ENCODE measurements at places on chromosomes 16 and 17.

DNA sequence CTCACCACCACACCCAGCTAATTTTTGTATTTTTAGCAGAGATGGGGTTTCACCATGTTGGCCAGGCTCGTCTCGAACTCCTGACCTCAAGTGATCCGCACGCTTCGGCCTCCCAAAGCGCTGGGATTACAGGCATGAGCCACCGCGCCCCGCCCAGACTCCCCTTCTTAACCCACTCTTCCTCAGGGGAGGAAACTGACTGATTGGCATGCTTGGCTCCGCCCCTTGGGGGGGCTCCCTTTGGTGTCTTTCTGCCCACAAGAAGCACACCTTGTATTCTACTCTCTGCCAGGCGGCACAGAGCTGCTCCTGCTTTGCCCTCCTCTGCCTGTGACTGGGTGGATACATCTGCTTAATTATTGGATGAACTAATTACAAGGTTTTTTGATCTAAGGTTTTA is 4.7 kb upstream of the ASGR2 start:
- no peak for DNase-seq

DNA sequence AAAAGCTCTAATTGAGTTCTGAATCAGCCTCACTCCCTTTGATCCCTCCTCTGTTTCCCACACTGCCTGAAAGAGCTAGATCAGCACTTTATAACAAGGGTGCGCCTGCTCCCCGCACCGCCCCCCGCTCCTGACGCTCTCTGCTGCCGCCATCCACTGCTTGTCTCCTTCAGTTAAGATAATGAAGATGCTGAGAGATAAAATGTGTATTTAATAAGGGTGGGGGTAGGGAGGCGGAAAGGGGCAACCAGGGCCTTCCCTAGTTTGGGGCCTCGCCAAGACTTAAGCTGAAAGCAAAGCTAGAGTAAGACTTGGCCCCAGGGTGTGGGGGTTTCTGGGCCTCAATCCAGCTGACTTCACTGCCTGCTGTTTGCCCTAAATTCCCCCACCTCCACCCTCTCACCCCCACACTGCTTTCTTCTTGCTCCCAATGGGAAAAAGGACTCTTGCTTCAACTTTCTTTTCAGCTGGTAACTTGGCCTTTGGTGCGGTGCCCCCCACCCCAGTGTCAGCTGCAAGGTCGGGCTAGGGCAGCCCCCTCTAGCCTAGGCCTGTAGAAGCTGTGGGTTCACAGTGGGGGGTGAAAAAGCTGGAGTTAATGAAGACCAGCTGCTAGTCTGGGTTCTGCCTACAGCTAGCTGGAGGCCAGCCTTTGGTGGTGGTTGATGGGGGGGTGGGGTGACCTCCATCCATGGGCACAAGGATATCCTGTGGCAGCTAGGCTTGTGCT is 1.8 kb upstream of the RARA start:
- no peak for DNase-seq

- no peak for DNase-seq
These were observed 6.2 kb downstream of the SBK1 start for GRCh38 chr16:28298511-28298878.

- no peak for DNase-seq
These were observed 78.0 kb upstream of the GAS7 start for GRCh38 chr17:10276436-10276835.

DNA sequence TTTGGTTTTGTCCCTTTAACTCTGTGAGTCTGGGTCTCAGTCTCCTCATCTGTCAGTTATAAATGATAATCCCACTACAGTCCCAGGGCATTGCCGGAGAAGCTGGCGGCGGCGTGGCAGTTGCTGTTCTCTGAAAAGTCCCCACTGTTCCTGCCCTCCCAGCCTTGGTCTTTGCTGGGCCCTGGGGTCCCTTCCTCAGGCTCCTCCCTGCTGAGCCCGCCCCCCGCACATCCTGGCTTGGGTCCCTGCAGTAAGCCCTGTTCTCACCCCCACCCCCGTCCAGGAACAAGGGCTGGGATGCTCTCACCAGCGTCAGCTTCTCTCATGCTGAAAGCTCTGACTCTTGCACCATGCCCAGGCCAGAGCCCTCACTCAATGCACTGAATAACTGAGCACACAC is 35.3 kb upstream of the PEMT start:
- no peak for DNase-seq

GRCh38 chr16:11526655-11527350 is 59.9 kb downstream of the LITAF start:
- DNase-seq: no peak

- no peak for DNase-seq
These were observed 6.3 kb upstream of the ZFPM1 start for GRCh38 chr16:88446736-88447135.

GRCh38 chr17:27893841-27894503 is 807 bp upstream of the LYRM9 start:
- DNase-seq: no peak

All from stimulated activated CD4-positive, alpha-beta T cell treated with anti-CD3 and anti-CD28 coated beads, Interleukin-1b, Interleukin-23, amount 100 ng/mL, for 24 hours (primary cell).